Transverse colon (tissue), 4 donors: ENCODE measurements at places on chromosomes 5 and 9. TPM values are rescaled to one million over a fixed set of nuclear protein-coding genes. Genes with fewer than 3 reads are reported as not detected.

GRCh38 chr5:55113327-55113726, 10.9 kb downstream of the GZMA start:
- no peak for DNase-seq

The BRINP1 gene
- not detected for total RNA-seq

The UBE2R2 gene
- total RNA-seq: 30.8 TPM

The RAB3C gene
- 0.55 TPM for total RNA-seq
